Tibial nerve (tissue), 4 donors: ENCODE measurements at places on chromosomes 1 and 21. TPM values are rescaled to one million over a fixed set of nuclear protein-coding genes. Genes with fewer than 3 reads are reported as not detected.

DNA sequence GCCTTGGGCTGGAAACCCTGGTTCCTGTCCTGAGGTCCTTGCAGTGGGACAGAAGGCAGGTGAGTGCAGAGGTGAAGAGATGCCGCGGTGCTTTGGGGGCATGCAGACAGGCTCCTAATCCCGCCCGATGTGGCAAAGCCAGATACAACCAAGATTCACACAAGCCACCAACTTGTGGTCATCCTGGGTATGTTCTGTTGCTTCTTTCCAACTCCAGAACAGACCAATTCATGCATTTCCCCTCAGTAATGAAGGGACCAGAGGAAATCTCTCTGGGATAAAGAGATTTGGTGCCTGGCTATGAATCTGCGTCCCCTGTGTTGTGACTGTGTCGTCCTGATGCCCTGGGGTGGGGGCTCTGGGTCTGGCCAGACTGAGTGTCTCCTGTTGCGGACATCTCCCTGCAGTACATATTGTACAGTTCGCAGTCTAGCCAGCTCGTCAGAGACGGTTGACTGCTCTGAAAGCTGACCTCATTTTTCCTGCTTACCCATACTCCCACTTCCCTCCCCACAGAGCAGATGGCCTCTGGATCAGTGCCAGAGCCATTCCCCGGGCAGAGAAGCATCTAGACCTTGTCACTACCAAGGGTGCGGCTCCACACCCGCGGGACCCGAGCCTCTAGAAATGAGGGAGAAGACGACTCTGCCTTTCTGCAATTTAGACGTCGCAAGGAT lies 216.3 kb downstream of the KIF26B start:
- no peaks in the 10 kb centered on the region for H3K36me3 ChIP-seq
- no peaks in the 10 kb centered on the region for H3K27me3 ChIP-seq
- no peak for DNase-seq
- H3K4me3 ChIP-seq = no peak overlapping the region
- H3K4me1 ChIP-seq = no peaks in the 10 kb centered on the region
- no peak overlapping the region for H3K27ac ChIP-seq

The IL22RA1 gene
- total RNA-seq = not detected

GRCh38 chr1:161864577-161864976 lies 98.5 kb downstream of the ATF6 start:
- no peak overlapping the region for H3K27ac ChIP-seq
- DNase-seq = no peak
- no peaks in the 10 kb centered on the region for H3K27me3 ChIP-seq

- H3K27ac ChIP-seq = no peak overlapping the region
- H3K36me3 ChIP-seq = no peaks in the 10 kb centered on the region
- DNase-seq = no peak
These were observed 336.3 kb upstream of the NCAM2 start for GRCh38 chr21:20661745-20662422.

DNA sequence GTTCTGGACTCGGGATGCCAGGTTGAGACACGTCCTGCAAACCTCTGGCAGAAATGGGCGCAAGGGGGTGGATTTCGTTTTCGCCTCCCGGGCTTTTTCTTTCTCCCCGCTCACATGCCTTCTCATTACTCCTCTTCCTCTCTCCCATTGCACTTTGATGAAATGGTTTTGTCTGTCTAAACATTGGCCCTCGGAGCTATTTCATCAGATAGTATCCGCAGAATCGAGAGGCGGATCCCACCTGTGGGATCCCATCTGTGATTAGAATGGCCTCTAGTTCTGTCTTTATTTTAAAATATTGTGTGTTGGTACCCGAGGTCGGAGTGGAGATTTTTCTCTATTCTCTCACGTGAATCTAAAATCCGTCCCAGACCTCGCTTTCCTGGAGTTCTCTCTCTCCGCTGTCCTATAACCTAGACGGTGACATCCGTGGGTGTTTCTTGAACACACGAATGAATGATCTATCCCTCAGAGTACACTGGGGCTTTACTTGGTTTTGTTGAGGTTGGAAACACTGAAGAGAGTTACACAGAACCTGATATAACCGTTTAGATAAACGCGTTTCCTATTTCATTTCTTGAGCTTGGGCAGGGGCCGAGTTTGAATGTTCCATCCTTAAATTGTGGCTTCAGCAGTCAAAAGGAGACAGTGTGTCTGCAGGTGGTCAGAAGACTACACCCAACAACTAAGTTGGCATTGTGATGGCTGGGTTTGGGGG lies 2.0 kb downstream of the EDARADD start:
- no peaks in the 10 kb centered on the region for H3K36me3 ChIP-seq
- H3K27me3 ChIP-seq = no peaks in the 10 kb centered on the region
- DNase-seq = no peak
- peaks cover 4% of the 10 kb centered on the region for H3K4me1 ChIP-seq

- peaks cover 8% of the 10 kb centered on the region for H3K4me1 ChIP-seq
- no peak for DNase-seq
- no peaks in the 10 kb centered on the region for H3K27me3 ChIP-seq
- no peaks in the 10 kb centered on the region for H3K36me3 ChIP-seq
These were observed 588 bp upstream of the PACC1 start for GRCh38 chr1:212415107-212415841.

The ETV3 gene
- total RNA-seq = 20.0 TPM

- no peak overlapping the region for H3K27ac ChIP-seq
- H3K4me1 ChIP-seq = no peaks in the 10 kb centered on the region
- no peaks in the 10 kb centered on the region for H3K36me3 ChIP-seq
- DNase-seq = no peak
These were observed 55.3 kb upstream of the GPR37L1 start for GRCh38 chr1:202067188-202067974.
